PC-3 (cell line): ENCODE measurements at places on chromosomes 1 and 21. TPM values are rescaled to one million over a fixed set of nuclear protein-coding genes. Genes with fewer than 3 reads are reported as not detected.

Gene POU3F1
- total RNA-seq, result not detected in 2 replicates

DNA sequence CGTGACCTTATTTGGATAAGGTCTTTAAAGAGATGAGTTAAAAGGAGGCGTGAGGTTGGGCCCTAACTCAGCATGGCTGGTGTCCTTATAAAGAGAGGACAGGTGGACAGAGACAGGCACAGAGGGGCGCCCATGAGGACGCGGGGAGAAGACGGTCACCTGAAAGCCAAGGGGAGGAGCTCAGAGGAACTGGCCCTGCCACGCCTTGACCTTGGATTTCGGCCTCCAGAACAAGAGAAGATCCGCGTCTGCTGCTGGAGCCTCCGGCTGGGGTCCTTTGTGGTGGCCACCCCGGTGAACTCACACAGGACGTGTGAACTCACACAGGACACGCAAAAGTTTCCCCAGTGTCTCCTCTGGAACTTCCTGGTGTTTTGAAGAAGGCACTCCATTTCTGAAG is 122.7 kb downstream of the SIK1 start:
- DNase-seq, result no peak

DNA sequence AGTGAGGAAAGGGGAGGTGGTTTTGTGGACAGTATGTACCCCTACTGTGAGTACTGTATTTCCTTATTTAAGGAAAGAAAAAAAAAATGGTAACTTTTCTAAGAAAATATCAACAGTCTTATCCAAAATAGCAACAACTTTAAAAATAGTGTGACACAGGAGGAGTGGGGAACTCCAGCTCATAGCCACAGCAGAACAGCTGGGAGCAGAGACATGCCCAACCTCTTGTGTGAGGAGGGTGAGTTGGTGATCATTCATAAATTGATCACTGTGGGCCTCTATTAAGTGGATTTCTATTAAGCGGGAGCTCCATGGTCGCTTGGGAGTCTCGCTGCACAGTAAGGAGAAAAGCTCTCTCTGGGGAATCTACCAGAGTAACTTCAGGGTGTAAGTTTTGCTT is 158.8 kb upstream of the DUSP10 start:
- DNase-seq, result no peak

DNA sequence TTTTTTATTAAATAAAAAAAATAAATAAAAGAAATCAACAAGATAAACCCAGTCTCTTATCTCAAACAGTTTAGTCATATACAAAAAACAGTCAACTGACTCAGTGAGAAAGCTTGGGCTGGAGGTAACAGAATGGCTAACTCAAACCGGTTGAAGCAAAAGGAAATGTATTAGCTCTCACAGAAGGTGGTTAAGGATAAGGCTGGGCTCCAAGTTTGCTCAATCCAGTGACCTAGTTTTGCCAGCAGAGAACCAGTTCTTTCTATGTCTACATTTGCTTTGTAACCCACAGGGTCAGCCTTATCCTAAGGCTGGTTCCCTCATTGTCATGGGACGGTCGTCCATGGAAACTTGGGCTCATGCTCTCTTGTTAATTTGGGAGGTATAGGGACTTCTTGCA is 144.5 kb upstream of the L1TD1 start:
- no peak for DNase-seq

DNA sequence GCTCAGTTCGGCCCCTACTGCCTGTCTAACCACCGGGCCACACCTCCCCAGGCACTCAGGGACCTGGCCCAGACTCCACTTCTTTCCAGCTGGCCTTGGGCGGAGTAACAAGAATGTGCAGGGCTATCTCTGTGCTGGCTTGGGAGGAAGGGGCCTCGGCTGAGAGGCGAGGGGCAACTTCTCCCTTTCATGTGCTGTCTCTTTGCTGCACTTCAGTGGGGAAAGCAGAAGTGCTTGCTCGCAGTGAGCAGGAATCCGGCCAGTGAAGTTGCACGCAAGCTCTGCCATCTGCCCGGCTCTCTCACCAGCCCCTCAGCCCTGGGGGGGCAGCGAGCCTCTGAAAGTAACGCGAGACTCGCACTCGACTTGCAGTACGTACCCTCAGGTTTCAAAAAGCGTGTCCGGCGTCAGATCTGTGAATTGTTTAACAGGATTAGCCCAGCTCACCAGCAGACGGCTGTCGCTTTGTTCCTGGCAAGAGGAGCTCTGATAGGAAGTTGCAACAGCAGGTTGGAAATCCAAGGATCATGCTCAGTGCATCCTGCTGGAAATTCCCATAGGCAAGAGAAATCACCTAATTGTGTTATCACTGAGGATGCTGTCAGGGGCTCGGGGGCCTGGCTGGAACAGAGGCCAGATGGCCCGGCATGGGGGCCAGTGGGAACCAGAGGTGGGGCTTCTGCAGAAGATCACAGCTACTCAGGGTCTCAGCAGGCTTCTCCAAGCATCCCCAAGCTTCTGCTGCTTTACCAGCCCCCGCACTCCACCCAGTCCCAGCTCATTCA is 221.1 kb downstream of the NPHP4 start:
- DNase-seq, result no peak

- DNase-seq, result no peak
Measured at GRCh38 chr1:56864430-56864829, 9.8 kb downstream of the C8A start.

DNA sequence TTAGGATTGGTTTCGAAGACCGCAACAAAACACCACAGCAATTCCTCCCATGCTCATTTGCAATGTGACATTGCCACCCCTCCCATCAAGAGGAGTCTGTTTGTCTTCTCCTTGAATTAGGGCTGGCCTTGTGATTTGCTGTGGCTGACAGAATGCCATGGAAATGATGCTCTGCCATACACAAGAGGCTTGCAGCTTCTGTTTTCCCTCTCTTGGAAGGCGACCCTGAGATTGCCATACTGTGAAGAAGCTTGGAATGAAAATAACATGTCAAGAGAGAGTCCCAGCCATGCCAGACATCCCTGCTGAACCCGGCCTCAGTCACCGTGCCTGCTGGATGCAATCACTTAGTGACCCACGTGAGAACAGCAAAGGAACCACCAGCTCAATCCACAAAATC is 212.4 kb downstream of the CRB1 start:
- no peak for DNase-seq
